ENCODE measurements at places on chromosomes 12 and 14.

DNA sequence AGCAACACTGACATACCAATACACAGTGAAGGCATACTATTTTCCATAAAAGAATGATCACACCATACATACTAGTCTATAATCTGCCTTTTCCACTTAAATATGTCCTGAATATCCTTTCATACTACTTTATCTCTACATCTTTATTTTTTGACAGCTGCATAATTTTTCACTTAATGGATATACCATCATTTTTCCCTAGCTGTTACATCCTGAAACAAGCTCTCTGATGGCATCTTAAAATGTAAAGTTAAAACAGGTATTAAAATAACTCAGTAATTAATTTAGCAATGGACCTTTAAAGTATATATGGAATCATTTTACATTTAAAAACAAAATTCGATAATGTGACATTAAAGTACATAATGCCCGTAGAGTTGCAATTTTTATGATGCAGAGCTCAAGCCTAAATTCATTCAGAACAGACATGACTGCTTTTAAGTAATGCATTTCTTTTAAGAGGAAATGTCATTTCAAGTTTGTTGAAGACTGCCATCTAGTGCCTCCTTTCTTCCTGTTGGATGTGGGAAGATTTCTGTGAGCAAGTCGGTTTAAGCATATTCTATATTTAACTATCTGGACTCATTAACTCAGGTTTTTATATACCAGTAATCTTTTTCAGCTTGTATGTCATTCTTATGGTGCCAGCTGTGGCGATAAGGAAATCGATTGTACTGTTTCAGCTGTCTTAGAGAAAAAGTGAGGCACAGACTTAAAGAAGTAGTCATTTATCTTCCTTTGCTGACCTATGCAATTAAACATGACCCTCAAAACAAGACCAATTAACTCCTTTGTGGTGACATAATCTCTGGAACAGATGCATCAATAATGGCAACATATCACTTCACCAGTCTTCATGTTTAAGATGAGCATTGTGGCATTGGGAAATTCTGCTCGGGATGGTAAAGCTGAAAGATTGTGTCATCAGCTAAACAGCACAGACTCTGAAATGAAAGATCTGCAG, 20.3 kb downstream of the PRICKLE1 start:
- DNase-seq: no peak

- no peak for DNase-seq
Observed at GRCh38 chr12:12892681-12893141, 1.3 kb downstream of the GPRC5A start.

- DNase-seq: peak; percentile 63
Observed at GRCh38 chr12:120710031-120710804, at the start of gene UNC119B. Gene UNC119B, plus strand, starts transcription at chr12:120710458. Its CDS starts 17 bp downstream, at chr12:120710475.

DNA sequence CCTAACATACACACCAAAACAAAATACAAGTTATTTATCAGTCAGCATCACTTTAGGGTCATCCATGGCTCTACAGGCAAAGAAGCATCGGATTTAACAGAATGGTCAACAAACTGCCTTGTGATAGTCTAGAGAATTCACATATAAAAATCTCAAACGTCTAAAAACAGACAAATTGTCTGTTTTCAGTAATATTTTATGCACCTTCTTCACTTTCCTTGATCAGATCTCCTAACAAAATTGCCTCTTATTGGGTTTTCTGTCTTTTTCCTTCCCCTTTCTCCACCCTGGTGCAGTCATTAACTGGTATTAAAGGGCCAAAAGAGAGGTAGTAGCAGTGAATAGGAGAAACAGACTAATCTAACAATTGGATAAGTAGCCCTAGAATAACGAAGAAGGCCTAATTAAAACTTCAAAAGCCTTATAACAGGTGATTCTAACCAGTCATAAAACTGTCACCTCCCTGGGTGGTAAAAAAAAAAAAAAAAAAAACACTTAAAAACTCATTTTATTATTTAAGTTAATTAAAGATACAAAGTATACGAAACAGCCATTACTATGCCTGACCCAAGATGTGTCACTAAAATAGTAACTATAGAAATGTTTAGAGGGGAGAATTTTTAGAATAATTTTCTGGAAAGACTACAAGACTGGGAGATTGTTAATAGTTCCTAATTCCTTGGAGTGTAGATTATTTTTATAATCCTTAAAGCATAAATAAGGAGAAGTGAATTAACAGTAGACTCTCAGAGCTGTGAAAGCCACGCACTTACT, 1.5 kb downstream of the KIF21A start:
- no peak for DNase-seq

DNA sequence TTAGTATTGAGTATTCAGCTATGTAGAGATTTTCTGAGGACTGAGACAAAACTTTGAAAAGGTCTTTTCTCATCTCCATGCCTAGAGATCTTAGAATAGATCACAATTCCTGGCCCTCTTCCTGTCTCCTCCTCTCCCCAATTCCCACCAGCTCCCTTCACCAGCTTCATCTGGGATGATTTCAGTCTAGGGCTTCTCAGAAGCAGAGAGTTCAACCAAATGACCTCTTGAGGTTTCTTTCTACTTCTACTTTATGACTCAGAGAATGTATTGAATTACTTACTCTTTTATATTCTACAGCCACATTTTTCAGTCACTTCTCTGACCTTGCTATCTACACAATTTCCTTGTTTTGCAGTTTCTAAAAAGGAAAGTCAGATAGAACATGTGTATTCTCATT, 19.4 kb upstream of the SNX6 start:
- DNase-seq: no peak

DNA sequence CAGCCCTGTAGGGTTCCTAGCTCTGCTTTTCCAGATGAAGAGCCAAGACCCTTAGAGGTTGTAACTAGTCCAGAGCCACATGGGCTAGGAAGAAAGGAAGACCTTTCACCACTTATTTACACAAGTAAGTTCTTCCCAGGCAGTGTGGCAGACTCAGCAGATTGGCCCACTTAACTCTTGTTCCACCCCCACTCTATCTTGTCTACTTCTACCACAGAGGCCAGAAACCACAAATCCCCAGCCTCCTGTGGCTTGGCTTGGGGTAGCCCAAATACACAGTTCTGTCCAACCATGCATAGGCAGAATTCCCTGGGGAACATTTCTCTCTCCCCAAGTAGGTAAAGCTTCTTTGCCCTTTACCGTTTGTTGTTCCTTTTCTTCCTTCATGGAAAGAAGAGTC, 383.5 kb downstream of the RGS6 start:
- no peak for DNase-seq

DNA sequence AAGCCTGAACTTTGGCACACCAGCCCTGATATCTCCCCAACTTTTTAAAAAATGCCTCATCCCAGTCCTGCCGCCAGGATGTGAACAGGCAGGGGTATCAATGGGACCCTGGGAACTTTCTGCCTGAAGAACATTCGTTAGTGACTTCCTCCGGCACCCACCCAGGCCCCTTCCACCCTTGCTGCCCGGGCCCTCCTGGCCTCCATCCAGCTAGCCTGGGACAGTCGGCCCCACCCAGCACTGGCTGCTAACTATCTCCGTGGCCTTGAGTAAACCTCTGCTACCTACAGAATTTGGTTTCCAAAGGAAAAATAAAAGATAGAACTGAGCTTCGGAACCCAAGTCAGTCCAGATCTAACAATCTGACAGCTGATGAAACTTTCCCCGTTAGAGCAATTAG, 14.3 kb downstream of the SCARB1 start:
- DNase-seq: no peak

GRCh38 chr12:56061982-56062381, 18.0 kb upstream of the ERBB3 start:
- no peak for DNase-seq

GRCh38 chr12:69986114-69986513, 161.1 kb downstream of the MYRFL start:
- no peak for DNase-seq

DNA sequence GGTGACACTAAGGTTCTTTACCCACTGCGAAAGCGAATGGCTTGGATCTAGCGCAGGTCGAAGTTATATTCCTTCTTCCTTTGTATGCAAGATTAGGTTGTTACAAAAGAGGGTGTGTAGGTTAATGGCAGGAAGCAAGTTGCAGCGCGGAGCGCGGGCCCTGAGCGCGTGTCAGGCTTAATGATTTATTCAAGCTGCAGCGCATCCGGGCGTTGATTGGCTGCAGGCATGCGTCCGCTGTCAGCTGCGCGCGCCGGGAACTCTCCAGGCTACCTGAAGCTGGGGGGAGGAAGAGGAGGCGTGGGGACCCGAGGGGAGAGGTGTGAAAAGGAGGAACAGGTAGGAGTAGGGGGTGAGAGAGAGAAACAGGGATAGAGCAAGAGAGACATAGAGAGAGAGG, 7.4 kb downstream of the ASCL1 start:
- DNase-seq: no peak

DNA sequence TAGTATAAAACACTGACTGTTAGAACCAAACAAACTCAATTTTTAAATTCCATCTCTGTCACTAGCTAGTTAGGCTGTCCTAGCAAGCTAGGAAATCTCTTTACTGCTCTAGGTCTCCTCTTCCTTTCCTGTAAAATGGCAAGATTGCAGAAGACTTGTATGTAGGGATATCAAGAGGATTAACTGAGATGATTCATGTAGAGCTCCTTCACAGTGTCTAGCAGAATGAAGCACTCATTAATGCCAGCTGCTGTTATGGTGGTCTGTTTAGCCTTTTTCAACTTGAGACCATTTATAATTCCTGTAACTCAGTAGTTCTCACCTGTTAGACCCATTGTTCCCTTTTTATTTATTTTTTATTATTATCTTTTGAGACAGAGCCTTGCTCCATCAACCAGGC, 67.8 kb upstream of the KCNH3 start:
- DNase-seq: no peak

DNA sequence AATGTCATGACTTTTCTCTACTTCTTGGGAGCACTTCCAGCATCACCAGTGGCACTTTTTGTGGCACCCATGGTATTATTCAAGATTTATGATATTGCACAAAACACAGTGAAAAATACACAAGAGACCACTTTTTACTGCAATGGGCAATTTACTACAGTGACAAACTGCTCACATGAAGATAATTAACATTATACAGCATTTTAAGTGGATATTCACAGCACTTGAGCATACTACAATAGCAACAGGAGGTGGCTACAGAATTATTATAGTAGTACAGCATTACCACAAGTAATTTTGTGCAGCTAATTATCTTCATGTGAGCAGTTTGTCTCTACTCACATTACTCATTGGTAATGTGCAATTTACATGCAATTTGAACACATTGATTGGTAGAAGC, 18.3 kb downstream of the IL26 start:
- no peak for DNase-seq

- no peak for DNase-seq
Observed at GRCh38 chr12:67773896-67774295, 125.4 kb downstream of the DYRK2 start.

Measured in CD4-positive, alpha-beta T cell treated with Interleukin-6 at 100 ng/mL for 8 hours (primary cell).